ENCODE measurements at places on chromosomes 1 and 21. TPM values are rescaled to one million over a fixed set of nuclear protein-coding genes. Genes with fewer than 3 reads are reported as not detected.

TMEM269 gene
- total RNA-seq: not detected

SAMSN1 gene
- 4.9 TPM for total RNA-seq

OPTC gene
- not detected for total RNA-seq

OR2M4 gene
- total RNA-seq: not detected

IL10 gene
- total RNA-seq: not detected

Data from vein endothelial cell (primary cell).